NCI-H2171 (cell line): ENCODE measurements at places on chromosomes 3 and 15.

DNA sequence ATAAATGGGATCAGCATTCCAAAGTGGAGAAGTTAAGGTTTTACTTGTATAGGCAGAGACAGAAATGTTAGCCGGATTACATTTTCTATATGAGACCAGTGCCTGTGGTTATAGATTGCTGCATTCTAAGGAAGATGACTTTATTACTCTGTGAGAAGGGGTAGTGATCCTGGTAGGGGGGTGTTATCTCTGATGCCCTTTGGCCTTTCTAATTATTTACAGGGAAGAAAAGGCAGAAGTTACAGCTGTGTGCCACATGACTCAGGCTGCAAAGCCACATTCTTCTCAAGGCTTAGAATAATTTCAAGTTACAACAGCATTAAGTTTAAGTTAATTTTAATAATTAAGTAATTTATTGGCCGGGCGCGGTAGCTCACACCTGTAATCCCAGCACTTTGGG is 2.2 kb upstream of the TMC3 start:
- DNase-seq = no peak

DNA sequence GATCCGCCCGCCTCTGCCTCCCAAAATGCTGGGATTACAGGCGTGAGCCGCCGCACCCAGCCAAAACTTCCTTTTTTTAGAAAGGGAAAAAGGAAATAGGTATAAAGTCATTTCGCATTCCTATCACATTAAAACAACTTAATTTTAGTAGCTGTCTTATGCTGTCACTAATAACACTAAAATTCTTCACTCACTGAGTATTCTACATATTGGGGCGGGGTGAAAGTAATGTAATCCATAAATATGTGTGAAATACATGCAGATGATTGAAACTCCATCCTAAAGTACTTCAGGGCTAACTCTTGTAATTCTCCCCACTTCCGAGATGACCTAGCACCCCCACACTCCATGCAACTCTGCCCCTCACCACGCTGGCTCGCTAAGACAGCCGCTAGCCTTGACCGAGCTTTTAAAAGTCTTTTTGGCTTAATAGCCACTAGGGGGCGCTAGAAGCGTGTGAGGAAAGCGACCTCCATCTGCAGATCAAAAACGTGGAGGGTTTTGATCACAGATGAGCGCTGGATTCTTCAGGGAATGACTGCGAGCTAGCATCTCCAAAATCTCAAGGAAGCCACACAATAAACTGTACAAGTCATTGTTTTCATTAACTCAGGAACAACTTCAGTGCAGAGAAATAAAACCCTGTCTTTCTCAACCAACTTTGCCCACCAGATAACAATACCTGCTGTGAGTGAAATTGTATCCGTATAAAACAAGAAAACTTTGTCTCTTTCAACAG is 129.3 kb upstream of the IGF1R start:
- DNase-seq = peak; percentile 76

- no peak for DNase-seq
Observed at GRCh38 chr15:79881254-79881653, 15.6 kb downstream of the MTHFS start.

GRCh38 chr3:74027121-74027520 is 402.4 kb upstream of the PDZRN3 start:
- no peak for DNase-seq

DNA sequence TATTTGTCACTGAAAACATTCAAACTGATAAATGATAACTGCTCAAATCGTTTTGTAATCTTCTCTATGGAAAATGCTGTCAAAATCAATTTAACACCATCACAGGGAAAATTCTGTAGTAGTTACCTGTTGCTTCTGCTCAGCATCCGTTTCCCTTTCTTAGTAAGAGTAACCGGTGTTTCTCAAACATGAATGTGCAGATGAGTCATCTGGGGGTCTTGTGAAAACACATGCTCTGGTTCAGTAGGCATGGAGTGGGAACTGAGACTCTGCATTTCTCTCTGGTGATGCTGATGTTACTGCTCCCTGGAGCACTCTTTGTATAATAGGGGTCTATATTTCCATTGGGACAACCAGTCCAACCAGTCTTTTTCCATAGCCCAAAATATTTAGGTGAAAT is 145.1 kb downstream of the SEMA6D start:
- no peak for DNase-seq

DNA sequence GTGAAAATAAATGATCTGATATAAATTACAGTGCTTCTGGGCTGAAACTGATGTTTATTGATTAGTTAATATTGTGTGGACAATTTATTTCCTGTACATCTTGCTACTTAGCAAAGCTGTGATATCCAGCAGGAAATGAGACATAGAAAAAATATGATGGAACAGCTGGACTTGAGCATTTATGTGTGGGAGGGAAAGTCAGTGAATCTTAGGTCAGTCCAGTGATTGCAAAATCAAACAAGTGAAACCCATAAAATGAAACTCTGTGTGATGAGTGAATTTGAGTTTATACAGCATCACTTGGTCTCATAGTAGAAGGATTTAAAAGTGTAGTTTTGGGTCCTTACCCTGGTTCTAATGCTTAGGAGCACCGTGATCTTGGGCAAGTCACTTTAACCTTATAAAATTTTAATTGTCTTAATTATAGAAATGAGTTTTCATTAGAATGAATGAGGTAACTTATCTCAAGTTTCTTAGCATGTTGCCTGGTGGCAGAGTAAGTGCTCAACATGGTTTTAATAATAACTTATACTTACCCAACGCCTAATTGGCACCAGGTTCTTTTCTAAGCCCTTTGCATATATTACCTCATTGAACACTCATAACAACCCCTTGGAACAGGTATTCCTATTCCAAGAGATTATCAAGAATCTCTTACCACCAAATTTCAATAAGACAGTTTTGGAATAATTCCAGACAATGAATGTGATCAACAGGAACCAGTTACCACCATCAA is 194.6 kb downstream of the ADAMTSL3 start:
- no peak for DNase-seq

GRCh38 chr3:12838179-12838965 is 3.0 kb downstream of the RPL32 start:
- DNase-seq = no peak

DNA sequence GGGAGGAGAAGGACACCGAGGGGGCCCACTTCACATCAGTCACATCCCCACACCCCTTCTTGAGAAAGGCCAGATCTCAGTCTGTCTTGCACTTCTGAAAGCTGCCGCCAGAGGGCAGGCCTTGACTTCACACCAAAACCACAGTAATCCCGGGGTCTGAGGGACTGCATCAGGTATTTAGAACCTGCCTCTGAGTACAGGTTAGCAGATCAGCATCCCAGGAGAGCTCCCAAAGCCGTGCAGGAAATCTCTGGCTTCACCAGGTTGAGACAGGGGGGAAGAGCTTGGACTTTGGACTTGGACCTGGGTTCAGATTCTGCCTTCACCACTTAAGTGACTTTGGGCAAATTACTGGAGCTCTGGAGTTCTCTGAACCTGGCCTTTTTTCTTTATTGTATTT is 50.3 kb downstream of the LHFPL4 start:
- DNase-seq = peak; percentile 38

GRCh38 chr15:101387574-101387973 is 92.5 kb upstream of the SNRPA1 start:
- DNase-seq = no peak
